ENCODE measurements at places on chromosomes 4 and X.

DNA sequence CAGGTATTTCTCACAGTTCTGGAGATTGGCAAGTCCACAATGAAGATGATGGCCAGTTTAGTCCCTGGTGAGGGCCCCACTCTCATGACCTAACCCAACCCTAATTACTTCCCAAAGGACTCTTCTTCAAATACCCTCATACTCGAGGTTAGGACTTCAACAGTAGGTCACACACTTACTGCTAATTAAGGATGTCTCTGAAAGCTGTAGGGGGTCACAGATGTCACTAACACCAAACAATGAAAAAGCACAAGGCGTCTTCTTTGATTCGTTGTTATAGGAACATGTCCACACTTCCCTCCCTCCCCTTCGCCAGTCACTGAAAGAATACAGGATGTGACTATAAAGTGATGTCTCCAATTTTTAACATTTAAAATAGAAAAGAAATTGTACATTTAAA is 309.7 kb downstream of the PACRGL start:
- no peak for DNase-seq

- no peak for DNase-seq
Measured at GRCh38 chr4:165006456-165006855, 25.3 kb upstream of the TRIM60 start.

GRCh38 chr4:118817178-118817930 is 18.6 kb downstream of the SEC24D start:
- DNase-seq, result no peak

- no peak for DNase-seq
Measured at GRCh38 chr4:105858466-105859040, 36.7 kb upstream of the NPNT start.

Measured in stimulated activated CD4-positive, alpha-beta T cell treated with anti-CD3 and anti-CD28 coated beads, Interleukin-4, amount 100 ng/mL, for 24 hours (primary cell).